ENCODE measurements at places on chromosomes 11 and 22.
A peak's percentile ranks its signal among the peaks of the same experiment; 100 is the strongest.

GRCh38 chr11:118640332-118641154 lies 33.1 kb downstream of the PHLDB1 start:
- DNase-seq = no peak

- no peak for DNase-seq
Measured at GRCh38 chr22:41668971-41669911, 19.4 kb downstream of the SNU13 start.

GRCh38 chr11:124238512-124238911 lies 2.4 kb upstream of the OR8G1 start:
- DNase-seq = no peak

DNA sequence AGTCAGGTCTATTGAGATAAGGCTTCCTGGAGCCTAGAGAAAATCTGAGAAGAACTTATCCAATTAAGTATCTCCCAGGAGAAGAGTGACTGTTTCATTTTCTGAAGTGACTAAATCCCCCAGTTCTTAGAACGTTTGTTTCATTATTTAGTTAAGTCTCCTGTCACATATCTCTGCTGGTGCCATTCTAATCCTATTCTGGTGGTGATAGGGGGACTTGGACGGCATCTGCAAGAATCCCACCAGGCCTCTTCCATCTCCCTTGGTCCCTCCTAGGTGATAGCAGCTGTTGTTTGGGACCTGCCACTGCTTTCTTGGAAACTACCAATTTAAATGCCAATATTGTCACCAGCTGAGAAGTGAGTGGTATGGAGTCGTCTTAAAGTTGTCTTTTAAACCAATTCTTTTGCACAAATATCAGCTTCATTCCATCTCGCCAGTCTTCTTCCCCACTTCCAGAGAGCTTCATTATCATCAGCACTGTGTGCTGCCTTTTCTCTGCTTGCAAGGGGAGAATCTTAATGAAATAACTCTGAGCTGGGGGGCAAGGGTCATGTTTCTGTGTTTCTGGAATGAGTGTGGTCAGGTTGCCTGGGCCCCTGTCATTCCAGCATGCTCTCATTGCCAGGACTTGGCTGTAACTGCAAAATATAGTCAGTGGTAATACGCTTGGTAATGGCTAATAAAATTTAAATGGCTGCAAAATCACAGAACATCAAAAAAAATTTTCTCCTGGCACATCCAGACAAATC lies 104.8 kb downstream of the LDLRAD3 start:
- no peak for DNase-seq

DNA sequence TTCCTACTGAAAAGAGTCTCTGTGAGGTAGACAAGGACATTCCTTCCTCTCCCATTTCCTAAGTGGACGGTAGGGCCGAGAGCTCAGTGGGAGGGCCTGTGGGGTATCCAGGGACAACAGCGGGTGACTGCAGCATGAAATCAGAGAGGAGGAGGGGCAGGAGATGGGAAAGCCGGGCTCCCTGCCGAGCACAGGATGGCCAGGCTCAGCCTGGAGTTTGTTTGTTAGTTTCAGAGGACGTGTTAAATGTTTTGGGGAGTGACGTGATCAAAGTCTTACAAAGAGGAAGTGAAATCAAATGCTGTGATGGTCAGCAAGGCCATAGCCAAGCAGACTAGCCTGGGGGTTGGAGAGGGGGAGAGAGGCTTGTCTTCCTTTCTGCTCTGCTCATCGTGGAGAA lies 152.7 kb downstream of the ADAMTS15 start:
- peak; percentile 63 for DNase-seq

DNA sequence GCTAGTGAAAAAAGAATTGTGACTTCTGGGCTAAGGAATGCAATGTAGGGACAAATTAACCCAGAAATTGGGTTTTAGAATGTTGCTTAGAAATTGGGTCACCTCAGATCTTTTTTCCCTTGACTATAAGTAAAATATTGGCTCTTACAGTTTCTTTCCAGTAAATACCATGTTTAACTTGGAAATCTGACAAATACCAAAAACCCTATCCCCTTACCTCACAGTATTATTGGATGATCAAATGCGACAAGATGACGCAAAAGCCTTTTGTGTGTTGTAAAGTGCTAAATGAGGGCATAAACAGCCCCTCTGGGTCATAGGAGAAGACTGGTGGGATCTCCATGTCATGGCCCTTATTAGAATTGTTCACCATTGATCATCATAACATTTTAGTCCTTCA lies 6.1 kb upstream of the UPB1 start:
- DNase-seq = no peak

GRCh38 chr11:29527391-29527936 lies 489.4 kb downstream of the KCNA4 start:
- DNase-seq = no peak

DNA sequence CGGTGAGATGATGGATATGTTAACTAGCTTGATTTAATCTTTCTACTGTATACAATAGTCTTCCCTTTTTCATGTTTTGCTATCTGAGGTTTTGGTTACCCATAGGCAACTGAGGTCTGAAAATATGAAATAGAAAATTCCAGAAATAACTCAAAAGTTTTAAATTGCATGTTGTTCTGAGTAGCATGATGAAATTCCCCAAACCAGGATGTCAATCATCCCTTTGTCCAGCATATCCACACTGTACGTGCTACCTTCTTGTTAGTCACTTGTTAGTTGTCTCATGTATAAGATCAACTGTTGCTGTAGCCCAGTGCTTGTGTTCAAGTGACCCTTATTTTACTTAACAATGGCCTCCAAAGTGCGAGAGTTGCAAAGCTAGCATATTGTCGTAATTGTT lies 21.2 kb upstream of the OR10W1 start:
- DNase-seq = no peak

DNA sequence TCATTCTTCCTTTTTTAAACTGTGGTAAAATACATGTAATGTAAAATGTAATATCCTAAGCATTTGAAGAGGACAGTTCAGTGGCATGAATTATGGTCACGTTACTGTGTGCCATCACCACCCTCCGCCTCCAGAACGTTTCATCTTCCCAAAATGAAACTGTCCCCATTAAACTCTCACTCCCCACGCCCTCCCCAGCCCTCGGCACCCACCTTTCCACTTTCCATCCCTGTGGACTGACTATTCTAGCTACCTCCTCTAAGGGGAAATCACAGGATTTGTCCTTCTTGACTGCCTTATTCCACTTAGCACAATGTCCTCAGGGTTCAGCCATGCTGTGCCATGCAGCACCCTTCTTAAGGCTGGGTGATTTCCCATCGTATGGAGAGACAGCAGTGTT lies 1509.5 kb downstream of the BRD1 start:
- DNase-seq = no peak

- DNase-seq = no peak
Measured at GRCh38 chr11:64298966-64299846, 952 bp upstream of the CATSPERZ start.
